AML-193 (cell line): ENCODE measurements at places on chromosomes 6 and 20.
A peak's percentile ranks its signal among the peaks of the same experiment; 100 is the strongest.

DNA sequence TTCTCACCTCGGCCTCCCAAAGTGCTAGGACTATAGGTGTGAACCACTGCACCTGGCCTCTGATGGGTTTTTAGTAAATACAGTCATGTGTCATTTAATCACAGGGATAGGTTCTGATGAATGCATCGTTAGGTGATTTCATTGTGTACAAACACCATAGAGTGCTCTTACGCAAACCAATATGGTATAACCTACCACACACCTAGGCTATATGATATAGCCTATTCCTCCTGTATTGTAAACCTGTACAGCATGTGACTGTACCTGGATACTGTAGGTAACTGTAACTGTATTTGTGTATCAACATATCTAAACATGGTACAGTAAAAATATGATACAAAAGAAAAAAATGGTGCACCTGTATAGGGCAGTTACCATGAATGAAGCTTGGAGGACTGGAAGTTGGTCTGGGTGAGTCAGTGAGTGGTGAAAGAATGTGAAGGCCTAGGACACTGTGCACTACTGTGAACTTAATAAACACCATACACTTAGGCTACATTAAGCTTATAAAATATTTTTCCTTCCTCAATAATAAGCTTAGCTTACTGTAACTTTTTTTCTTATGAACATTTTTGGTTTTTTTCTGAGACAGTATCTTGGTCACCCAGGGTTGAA, 10.0 kb downstream of the BICRAL start:
- no peak for DNase-seq

GRCh38 chr6:15553736-15554294, 109.0 kb downstream of the DTNBP1 start:
- DNase-seq = peak; percentile 4

DNA sequence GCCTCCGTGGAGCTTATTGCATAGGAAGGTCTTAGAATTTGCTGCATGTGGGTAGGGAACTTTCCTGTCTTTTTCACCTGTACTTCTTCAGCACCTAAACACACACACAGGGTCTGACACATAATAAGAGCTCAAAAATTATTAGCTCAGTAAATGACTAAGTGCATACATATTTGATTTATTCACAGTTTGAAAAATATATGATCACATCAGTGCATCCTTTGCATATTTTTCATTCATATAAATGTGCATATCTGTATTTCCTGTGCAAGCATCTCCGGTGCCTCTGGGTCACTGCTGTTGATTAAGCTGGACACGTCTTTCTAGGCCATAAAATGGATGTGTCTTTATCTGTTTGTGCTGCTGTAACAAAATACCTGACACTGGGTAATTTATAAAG, 234.7 kb downstream of the UST start:
- no peak for DNase-seq

DNA sequence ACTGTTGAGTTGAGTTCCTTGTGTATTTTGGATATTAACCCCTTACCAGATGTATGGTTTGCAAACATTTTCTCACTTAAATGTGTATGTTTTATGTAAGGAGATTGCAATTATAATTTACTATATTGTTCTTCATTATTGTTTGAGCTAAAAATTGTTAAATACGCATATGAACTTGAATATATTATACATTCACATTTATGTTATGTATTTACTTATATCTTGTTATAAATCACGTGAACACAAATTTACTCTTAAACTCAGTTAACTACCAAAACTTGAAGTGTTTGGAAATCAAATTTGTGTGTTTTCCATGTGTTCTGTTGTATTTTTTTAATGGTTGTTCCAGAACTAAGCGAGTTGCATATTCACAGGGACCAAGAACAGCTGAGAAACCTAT, 18.3 kb downstream of the CDC40 start:
- no peak for DNase-seq

DNA sequence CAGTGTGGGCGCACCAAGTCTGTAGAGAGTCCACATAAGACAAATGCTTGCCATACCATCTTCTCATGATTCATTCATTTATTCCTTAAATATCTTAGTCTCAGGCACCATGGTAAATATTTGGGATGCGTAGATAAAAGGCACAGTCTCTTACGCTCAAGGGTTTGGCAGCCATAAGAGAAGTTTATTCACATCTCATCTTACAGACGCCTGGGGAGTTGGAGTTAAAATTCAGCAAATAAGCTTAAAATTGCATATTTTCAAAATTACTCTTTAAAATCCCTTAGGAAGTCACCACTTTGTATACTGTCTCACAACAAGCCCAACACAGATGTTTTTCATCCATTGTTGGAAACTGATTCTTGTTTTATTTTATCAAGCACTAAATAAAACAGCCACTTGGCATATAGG, 363.3 kb downstream of the KIF16B start:
- no peak for DNase-seq

- no peak for DNase-seq
These were observed 41.0 kb downstream of the GPLD1 start for GRCh38 chr6:24448396-24448795.

DNA sequence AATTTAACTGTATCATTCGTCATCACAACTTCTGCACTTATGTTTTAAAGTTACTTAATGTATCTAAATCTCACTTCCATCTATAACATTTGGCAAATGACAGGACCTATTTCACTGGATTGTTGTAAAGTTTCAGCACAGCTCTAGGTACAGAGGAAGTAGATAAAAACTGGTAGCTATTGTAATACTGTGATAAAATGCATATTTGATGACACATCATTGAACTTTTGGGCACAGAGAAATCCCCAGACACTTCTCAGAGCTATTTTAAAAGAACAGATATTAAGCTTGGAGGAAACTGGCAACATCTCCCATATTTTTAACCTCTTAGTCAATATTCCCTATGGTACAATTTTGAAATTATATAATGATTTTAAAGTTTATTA, 138.7 kb downstream of the RFPL4B start:
- DNase-seq = no peak

- no peak for DNase-seq
These were observed 59.2 kb downstream of the TENT5A start for GRCh38 chr6:81693266-81693665.

DNA sequence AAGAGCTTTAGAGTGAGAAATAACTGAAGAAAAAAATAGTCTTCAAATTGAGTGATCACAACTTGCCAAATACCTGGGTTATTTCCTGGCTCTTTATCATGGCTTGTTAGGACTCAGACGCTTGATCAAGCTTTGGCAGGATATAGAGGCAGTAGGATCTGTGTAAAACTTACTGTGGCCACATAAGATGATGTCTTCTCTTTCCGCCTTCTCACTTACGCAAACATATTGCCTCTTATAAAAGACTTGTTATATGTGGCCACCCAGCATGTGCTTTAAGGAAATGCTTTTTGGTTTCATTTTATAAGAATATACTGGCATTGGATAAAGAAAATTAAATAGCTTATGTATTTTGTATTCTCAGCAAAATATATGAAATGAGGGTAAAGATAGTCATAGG, 101.8 kb upstream of the AKIRIN2 start:
- DNase-seq = no peak

DNA sequence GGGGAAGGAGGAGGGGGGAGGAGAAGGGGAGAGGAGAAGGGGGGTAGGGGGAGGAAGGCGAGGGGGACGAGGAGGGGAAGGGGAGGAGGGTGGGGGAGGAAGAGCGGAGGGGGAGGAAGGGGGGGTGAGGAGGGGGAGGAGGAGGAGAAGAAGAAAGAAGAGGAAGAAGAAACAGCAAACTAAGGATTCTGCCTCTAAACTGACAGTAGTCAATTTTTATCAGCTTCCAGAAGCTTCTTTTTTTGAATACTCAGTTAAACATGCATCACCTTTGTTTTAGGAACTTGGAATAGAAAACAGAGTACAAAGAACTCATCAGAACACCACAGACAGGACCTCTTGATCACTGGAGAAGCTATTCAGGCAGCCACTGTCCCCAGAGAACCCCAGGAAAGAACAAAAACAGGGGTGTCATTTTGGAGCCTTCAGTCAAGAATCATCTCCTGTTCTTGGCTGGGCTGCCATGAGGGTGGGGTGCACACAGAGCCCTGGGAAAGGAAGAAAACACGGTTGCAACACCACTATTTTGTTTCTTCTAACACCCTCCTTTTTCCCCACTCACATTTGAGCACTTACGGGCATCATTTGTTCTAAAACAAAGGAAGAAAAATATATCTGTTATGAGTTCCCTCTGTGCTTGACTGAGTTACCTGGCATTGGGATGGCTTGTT, 67.4 kb downstream of the TMEM170B start:
- DNase-seq = no peak

DNA sequence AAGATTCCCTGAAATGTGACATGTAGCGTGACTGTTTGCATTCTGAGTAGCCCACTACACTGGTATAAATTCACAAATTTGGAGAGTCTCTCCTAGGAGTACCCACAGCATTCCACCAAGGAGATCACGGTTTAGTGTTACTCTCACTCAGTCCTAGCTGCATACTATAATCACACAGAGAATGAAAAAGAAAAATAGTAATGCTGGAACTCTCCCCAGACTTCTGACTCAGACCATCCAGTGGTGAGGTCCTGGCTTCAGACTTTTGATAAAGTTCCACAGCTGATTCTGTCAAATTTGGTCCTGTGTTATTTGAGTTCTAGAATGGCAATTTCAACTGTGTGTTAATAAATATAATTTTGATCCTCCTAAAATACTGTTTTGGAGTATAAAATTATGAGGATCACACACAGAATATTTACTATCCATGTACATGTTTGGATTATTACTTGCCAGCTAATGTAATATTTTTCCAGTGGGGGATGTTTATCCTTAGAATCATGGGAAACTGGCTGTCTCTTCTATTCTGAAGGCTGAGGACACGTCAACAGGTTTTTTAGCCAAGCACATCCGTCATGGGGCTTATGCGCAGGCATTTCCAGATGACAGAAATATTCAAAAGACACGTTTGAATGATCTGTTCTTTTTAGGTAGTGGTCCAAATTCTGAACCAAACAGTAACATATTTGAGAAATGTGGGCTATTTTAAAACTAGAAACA, 5.1 kb upstream of the KIAA0408 start:
- DNase-seq = no peak

DNA sequence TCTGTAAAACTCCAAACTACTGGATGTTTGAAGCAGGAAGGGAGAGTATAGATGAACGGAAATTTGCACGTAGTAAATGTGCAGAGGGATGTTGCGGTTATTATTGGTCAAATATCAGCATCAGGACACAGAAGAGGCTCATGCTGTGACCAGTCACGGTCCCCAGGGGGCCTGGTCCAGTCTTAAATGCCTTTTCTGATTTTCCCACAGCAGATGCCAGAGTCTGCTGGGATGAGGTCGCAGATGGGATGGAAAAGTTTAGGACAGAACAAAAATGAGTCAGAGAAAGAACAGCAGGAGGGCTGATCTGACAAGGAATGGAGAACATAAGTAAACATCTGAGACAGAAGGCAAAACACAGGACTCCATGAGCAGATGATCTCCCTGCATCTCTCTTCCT, 11.7 kb upstream of the SIRPG start:
- DNase-seq = no peak

DNA sequence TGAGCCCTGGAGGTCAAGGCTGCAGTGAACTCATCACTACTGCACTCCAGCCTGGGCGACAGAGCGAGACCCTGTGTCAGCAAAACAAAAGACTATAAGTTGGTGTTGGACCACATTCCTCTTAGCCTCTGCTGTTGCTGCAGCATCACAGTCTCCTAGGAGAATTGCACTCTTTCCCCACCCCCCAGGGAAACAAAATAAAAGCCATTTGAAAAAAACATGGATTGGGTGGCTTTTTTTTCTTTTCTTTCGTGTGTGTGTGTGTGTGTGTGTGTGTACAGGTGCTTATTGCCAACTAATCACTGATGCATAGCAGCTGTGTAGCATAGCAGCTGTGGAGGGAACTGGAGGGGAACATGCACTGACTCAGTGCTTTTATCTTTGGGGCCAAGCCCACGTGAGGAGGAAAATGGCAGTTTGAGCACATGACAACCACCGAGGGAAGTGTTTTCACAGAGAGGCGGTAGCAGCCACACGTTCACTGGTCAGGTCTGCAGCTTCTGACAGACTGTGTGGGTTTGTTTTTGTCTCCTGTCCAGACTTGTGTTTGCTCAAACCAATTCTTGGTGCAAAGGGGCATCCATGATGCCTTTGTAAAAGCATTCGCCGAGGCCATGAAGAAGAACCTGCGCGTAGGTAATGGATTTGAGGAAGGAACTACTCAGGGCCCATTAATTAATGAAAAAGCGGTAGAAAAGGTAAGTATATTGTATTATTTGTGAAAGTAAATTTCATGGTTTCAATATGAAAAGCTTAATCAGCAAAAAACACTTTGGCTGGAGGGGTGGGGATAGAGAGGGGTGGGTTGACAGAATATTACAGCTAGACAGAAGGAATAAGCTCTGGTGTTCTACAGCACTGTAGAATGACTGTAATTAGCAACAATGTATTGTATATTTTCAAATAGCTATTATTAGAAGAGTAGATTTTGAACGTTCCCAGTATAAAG, 27.7 kb downstream of the ALDH5A1 start:
- DNase-seq = no peak

GRCh38 chr6:146240807-146241206, 211.9 kb downstream of the GRM1 start:
- DNase-seq = no peak

DNA sequence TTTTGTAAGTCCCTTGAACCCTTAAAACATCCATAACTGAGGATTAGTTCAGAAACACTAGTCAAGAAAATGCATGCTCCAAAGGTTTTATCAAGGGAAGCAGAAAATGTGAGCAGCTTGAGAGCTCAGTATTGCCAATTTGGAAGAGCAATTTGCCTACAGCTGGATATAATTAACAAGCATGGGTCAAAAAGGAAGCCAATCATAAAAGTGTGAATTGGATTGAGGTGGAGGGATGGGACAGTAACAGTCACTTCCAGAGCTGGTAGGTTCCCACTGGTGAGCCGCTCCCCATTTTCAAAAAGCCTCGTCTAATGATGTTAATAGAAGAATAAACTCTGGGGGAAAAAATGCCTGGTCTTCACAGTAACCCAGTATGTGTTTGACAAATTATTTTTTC, 5.0 kb upstream of the PTPRK start:
- no peak for DNase-seq

DNA sequence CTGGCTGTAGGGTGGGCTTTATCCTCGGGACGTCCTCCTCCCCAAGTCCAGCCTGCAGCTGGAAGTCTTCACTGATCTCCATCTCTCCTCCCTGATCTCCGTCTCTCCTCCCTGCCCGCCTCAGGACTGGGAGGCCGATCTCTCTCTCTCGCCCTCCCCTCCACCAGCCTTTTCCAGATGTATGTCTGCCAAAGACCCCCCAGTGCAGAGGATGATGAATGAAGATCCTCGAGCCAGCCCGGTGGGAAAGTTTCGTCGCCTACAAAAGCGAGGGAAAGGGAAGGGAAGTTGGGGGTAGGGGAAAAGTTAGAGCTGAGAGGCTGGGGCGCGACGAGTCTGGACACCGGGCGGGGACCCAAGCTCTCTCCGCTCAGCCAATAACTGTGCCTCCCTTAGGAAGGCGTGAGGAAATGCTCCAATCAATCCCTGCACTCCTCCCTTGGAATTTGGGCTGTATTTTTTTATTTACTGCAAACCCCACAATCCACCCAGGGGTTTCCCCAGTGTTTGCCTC, 595 bp upstream of the SRF start:
- no peak for DNase-seq

- DNase-seq = no peak
These were observed 312.0 kb downstream of the ZFAND3 start for GRCh38 chr6:38131527-38131965.

GRCh38 chr6:7895125-7895423, 15.5 kb downstream of the TXNDC5 start:
- no peak for DNase-seq

GRCh38 chr20:44851545-44851944, 34.0 kb upstream of the YWHAB start:
- no peak for DNase-seq
